ENCODE measurements at places on chromosomes 7 and 10.

GRCh38 chr7:117137868-117138267, 184.6 kb downstream of the ST7 start:
- no peak for DNase-seq

GRCh38 chr7:40879941-40880543, 745.2 kb downstream of the SUGCT start:
- no peak for DNase-seq

- DNase-seq = no peak
Observed at GRCh38 chr7:139591550-139592195, 68.2 kb downstream of the CLEC2L start.

DNA sequence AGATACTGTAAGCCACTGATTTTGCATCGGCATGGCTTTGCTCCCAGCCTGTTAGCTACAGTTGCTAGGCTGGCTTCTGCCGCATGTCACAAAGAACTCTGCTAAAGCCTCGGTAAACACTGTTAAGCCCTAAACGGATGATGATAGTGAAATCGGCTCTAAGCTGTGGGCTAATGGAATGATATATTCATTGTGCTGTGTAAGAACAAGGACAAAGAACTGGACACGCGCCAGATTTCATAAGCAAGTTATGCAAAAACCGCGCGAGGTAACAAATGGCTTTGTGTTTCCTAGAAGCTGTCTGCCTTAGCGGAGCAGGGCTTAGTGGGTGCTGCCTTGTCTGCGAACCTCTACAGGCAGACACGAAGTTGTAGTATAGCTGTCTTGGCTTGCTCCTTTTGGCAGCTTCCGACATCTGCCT, 331.3 kb upstream of the COBL start:
- no peak for DNase-seq

GRCh38 chr10:46222364-46222935, 64.3 kb upstream of the ANTXRL start:
- DNase-seq = no peak

DNA sequence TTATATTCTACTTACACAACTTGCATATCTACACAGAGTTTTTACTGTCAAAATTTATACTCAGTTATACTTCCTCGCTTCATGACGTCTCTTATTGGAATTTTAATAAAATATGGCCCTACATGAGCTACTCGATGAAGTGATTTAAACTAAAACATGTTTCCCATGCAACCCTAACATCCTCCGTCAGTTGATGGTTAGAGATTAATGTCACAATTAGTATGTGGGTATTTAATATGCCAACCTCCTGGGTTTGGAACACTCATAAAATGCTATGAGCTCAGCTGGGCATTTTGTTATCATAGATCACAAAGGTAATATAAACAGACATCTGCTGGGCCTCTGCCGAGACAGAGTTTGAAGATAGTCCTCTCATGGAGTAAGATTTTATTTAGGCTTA, 66.5 kb downstream of the GNAT3 start:
- no peak for DNase-seq

DNA sequence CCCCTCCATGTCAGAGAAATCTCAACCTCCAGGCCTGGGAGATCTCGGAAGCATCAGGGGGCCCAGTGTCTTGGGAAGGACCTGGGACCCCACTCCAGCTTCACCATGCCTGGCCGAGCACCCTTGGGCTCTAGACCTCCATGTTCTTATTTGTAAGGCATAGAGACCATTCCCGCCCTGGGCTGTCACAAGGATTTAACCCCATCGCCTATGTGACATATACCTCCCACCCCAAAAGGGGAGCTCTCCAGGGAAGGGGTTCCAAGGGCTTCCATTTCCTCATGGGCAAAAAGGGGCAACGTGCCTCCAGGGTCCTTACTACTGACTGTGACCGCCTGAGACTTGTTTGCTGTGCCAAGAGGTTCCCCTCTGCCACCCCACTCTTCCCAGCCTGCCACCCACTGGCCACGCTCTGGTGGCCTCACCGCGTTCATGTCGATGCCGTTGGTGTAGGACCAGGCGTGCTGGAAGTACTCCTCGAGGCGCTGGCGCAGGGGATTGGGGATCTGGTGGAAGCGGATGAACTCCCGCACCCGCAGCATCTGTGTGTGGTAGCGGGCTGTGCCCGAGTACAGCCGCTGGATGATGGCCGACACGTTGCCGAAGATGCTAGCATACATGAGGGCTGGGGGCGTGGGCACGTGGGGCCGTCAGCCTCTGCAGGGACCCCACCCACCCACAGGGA, 27.5 kb downstream of the KCNH2 start:
- DNase-seq = no peak

DNA sequence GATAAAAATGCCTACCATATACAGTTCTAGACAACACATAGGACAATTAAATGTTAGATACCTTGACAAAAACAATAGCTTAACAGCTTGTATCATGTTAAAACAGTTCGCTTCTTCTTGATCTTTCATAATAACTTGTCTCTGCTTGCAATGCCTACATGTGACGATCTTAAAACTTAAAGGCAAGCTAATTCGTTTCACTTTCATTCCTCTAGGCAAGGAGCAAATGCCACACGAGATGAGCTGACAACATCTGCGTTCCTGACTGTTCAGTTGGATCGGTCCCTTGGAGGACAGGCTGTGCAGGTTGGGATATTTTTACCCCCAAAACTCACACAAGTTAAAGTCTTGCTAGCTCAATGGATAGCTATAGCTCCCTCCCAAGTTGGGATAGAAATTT, 51.6 kb upstream of the ARL4A start:
- DNase-seq = no peak

DNA sequence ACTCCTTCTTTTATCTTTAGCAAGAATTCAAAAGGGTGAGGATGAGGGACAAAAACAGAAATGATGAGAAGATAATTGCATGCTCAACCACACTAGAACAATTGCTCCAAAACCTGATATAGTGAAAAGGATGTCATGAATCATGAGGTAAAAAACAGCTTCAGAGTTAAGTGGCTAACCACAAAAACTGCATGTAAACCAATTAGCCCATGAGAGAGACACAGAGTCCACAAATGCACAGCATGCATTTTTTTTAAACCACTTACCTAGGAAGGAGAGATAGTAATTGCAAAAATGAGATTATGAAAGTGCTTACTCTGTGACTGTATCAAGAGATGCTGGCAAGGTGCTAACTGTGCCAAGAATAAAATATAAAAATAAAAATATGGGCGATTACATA, 132.9 kb downstream of the MBL2 start:
- DNase-seq = no peak

DNA sequence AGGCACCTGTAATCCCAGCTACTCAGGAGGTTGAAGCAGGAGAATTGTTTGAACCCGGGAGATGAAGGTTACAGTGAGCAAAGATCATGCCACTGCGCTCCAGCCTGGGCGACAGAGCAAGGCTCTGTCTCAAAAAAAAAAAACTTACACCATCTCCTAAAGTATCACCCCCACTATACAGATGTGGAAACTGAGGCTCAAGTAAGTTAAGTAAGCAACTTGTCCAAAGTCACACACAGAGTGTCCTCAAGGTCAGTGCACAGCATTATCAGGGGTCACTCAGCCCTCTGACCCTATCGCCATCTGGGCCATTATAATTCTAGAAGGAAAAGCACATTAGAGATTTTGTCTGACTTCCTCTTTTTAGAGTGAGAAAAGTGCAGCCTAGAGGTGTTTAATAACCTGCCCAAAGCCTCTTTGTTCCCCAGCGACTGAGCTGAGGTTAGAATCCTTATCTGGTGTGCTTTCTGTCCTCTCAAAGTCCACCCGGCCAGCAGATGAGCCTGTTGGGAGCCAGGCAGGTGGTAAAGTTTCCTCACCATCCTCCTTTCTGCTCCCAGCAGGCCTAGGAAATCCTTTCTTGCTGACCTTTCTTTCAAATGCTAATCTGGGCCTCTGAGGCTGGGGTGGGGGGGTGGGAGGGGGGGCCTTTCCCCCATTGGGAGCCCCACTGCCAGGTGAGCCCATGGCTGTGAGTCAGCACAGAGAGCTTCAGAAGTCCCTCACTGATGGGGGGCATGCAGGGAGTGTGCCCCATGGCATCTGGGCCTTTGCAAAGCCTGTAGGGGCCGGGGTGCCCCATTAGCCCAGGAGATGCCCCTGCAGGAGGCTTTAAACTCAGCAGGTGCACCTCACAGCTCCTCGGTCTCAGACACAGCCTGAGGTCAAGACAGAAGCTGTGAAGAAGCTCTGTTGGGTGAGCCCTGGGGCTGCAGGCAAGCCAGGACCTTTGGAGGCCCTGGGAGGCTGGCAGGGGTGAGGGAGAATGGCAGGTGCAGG, 12.0 kb upstream of the KCNMA1 start:
- no peak for DNase-seq

DNA sequence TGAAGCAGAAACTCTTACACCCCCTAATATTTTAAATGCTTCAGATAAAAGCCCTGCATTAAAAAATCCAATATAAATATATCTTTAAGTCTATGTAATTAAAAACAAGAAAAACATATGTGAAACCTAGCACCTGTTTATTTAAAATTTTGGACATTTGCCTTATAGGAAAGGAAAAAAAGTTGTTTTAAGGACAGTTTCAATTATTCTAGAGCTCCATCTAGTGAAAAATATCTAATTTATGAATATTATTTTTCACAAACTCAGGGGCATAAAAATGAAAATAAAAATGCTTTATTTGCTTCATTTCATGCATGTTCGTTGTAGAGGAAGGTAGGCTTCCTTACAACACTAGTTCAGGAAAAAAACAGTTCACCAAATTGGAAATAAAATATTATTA, 26.1 kb downstream of the ENKUR start:
- DNase-seq = no peak

- no peak for DNase-seq
Observed at GRCh38 chr7:134180376-134180775, 53.2 kb downstream of the LRGUK start.

GRCh38 chr7:19565602-19566001, 143.2 kb downstream of the POLR1F start:
- DNase-seq = no peak

DNA sequence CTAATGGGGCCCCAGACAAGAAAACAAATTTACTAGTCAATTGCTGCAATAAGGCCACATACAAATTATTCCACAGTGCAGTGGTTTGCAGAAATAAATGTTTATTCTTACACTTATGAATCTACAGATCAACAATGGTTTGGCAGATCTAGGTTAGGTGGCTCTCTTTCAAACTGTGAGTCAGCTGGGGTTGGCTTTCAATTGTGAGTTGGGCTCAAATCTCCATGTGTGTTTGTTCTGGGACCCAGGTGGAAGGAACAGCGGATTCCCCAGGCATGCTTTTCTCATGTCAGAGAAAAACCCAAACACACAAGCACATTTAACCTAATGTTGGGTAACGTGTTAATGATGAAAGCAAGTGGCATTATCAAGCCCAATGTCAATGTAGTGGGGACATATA, 25.6 kb upstream of the CELF2 start:
- no peak for DNase-seq

- no peak for DNase-seq
Observed at GRCh38 chr10:122190176-122190943, 80.7 kb upstream of the BTBD16 start.

DNA sequence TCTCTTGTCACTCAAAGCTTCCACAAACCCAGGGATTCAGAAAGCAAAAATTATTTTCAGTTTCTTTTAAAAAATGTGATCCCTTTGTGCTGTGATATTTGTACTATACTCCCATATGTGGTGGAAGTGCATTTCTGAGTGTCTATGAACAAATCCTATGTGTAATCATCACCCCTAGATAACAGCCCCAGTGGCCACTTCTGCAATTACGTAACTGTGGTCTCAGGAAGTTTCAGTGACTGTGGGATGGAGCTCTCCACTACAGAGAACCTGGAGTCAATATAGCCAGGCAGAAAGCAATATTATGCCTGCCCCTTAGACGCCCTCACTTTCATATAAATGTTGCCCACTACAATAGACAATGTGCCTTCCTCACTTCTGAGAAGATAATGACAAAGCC, 1101.7 kb upstream of the GHITM start:
- DNase-seq = no peak

GRCh38 chr10:30816159-30816819, 186.7 kb upstream of the LYZL2 start:
- no peak for DNase-seq

GRCh38 chr7:106205621-106206222, 79.1 kb downstream of the NAMPT start:
- DNase-seq = no peak

DNA sequence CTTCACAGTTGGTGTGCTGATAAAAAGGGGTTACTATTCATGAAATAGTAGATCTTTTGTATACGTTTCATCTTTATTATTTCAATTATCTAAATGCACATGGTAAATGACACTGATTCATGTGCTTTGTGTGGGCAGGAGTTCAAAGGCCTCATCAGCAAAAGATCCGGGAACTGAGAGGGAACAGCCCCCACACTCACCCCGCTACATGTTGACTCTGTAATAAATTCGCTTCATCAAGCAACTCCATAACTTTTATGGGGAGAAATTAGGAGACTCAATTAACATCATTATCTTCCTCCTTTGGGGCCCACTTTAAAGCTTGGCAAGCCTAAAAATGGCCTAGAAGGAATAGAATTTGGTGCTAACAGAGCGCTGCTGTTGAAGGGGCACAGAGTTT, 250.7 kb upstream of the BMPER start:
- no peak for DNase-seq

- no peak for DNase-seq
Observed at GRCh38 chr7:4791738-4792536, 16.5 kb downstream of the AP5Z1 start.

DNA sequence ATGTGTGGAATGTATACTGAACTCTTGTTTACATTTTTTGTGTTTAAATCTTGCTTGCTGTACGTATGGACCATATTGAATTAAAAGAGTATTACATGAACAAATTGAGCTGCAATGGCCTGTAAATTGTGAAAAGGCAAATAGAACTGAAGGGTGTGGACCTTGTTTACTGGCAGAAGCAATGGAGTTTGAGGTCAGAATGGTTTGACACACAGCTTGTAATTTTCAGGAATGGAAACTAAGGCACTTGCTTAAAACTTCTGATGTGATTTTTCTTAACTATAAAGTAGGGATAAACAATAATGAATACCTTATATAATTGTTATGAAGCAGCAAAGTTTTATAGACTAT, 33.9 kb upstream of the COBL start:
- no peak for DNase-seq

DNA sequence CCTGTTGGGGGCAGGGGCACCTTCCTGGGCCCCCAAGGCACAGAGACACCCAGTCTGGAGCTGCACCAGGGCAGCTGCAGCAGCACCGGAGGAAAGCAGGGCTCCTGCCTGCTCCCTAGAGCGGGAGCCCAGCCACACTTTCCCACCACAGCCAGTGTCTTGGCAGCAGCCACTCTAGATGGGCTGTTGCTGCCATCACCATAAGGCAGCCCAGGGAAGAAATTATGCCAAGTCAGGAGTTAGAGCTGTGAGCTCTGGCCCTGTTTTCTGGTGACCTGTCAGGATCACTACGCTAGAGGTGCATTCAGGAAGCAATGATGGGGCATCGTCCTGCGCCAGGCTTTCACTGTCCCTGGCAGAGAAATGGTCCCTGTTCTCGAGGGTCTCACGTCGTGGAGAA, 38.0 kb upstream of the ZNRF2 start:
- DNase-seq = no peak

Measured in cortex of kidney (tissue), 1 donor.